Renal cortical epithelial cell (primary cell): ENCODE measurements at places on chromosomes 3 and 15. TPM values are rescaled to one million over a fixed set of nuclear protein-coding genes. Genes with fewer than 3 reads are reported as not detected.

Gene PRRT3
- total RNA-seq, result 1.0 and 3.0 TPM in 2 replicates

DNA sequence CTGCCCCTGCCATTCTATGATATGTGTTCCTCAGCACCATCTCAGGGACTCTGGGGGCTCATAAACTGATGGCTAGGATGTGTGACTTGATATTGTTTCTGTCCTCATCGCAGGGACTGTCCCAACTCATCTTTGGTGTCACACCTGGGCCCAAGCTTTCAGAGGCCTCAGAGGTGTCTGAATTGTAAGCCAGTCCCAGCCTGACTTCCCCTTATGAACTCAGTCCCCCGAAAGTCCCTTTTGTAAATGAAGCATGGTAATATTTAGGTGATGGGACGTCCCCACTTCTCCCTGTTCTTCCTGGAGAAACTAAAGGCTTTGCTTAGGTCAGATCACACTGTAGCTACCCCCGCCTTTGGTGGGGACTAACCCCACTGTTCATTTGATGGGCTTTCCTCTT is 142.4 kb upstream of the TLE3 start:
- no peak for DNase-seq

Gene CDHR4
- not detected in 2 replicates for total RNA-seq

Gene TRPM1
- not detected in 2 replicates for total RNA-seq

Gene NAALADL2
- total RNA-seq, result 3.0 and 6.0 TPM in 2 replicates

DNA sequence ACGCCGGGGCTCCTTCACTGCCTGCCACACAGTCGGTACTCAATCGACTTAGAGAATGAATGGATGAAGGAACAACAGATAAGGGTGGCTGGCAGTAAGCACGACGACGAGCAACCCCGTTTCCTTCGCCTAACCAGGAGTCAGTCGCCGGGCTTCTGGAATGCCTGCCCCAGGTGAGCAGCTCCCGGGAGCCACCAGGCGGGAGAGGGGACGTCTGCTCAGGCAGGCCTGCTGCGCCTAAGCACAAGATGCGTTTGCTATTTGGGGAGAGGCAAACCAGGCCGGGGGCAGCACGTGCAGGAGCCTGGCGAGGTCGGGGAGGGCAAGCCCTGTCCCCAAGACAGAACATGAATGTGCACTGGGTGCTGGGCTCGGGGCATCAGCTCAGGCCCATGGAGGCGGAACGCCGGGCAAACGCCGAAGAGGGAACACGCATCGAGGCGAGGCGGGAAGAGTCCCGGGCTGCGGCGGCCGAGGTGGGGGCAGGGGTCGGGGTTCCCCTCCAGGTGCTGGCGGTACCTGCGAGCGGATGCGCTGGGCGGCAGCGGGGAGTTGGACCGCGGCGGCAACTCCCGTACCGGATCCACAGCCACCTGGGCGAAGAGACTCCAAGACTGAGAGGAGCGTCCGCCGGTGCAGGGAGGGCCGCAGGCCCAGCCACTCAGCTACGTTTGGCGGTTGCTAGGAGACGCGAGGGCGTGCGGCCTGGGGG is at the start of gene CFAP92:
Gene CFAP92 (minus strand): TSS at position 616 of the 712 bp plus-strand sequence. CDS start 772 bp downstream, outside the sequence.
- peak; percentile 52 for DNase-seq

GRCh38 chr3:64685331-64685799 is 2.4 kb downstream of the ADAMTS9 start:
- DNase-seq, result no peak

Gene LZTFL1
- 15.5 and 49.4 TPM in 2 replicates for total RNA-seq

DNA sequence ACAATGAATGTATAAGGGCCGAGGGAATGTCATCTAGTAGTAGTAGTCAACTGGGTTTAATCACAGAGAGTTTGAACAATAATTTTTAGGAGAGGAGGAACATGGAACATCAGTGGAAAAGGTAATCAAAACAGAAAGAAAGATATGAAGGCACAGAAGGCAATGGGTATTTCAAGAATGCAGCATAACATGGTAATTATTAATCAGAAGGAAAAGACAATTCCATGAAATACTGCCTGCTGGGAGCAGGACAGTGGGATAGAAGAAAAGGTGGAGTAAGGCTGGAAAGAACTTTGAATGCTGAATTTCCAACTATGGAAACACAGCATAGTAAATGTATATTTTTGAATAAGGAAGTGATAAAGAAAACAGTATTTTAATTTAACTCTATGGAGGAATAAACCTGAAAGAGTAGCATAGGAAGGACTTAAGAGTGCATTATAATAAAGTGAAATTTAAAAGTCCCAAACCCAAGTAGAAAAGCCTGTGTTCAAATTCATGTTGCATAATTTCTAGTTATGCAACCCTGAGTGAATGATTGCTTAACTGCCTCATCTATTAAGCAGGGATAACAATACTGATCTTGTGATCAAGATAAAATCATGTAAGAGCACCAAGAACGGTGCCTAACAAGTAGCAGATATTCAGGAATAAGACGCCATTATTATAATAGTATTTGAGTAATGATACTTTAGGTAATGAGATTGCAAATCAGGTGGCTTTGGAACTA is 357.7 kb downstream of the TBC1D5 start:
- DNase-seq, result peak; percentile 85

Gene MED12L
- total RNA-seq, result under 0.01 and 0.30 TPM in 2 replicates
